ENCODE measurements at places on chromosomes 11 and 22. TPM values are rescaled to one million over a fixed set of nuclear protein-coding genes. Genes with fewer than 3 reads are reported as not detected.

- DNase-seq, result no peak
These were observed 94.5 kb upstream of the BID start for GRCh38 chr22:17868771-17869170.

- no peak for DNase-seq
These were observed 326.0 kb downstream of the CASP12 start for GRCh38 chr11:104572279-104572678.

- no peak for DNase-seq
These were observed 36.7 kb downstream of the TPST2 start for GRCh38 chr22:26553056-26553752.

The RGL4 gene
- not detected for total RNA-seq

The SOX10 gene
- total RNA-seq, result not detected
